Astrocyte (in vitro differentiated cells and primary cell): ENCODE measurements at places on chromosomes 7 and 10. TPM values are rescaled to one million over a fixed set of nuclear protein-coding genes. Genes with fewer than 3 reads are reported as not detected.

DNA sequence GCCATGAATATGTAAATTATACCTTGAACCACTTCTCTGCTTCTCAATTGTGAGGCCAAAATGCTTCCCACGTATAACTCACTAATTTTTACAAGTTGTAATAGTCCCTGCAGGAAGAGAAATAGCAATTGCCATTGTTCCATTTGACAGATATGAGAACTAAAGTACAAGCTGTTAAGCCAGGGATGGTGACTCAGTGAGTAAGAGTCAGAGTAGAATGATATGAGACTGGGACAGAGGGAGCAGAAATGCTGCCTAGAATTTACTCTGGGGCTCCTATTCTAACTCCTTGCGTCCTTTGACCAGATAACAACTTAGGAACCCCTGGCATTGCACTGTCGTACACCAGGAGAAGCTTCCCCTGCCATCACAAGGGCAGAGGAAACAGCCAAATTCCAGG lies 45.1 kb upstream of the SEPTIN7 start:
- DNase-seq: no peak

DNA sequence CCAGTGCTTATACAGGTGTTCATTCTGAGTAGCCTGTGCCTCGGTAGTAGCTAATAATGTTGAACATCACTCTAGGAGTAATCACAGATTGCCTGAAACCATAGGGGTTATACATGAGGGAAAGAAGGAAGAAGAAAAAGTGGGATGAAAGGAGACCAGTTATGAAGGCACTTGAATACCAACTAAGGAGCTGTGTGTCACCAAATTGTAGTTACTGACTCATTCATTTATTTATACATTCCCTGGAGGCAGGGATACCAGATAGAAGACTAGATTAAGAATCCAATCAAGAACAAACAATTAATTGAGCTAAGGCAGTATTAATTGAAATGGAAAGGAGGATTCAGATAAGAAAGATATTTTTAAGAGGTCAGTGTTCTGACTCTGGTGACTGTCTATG lies 129.6 kb upstream of the PRPS1L1 start:
- DNase-seq: no peak

DNA sequence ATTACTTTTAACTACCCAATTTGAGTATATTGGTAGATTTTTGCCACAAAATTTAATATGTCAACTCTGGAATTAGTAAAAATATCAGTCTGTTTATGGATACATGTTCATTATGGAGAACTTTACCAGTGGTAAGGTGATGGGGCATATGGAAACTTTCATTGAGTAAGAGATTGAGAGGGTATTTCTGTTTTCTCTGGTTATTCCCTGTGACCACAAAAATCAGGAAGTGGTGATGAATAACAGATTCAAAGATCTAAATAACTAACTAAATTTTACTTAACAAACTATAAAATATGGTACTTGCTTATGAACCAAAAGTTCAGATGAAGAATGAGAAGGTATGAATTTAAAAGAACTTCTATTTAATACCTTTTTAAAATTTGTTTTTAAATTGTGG lies 22.1 kb upstream of the STEAP4 start:
- no peak for DNase-seq

DNA sequence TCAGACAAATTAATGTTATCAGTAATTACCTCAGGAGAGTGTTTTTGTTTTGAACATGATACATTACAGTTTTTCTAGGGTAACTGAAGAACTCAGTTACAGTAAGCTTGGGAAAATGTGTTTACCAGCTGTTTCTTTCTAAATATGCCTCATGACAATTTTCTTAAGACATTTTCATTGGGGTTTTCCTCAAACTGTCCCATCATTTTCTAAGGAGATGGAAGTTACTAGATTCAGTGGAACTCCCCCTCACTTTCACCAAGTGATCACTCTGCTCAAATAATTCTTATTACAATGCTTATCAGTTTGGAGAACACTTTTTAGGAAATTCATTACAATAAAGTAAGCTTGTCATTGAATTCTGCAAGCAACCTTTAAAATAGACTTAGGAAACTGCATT lies 6.4 kb upstream of the SPAG6 start:
- no peak for DNase-seq

DNA sequence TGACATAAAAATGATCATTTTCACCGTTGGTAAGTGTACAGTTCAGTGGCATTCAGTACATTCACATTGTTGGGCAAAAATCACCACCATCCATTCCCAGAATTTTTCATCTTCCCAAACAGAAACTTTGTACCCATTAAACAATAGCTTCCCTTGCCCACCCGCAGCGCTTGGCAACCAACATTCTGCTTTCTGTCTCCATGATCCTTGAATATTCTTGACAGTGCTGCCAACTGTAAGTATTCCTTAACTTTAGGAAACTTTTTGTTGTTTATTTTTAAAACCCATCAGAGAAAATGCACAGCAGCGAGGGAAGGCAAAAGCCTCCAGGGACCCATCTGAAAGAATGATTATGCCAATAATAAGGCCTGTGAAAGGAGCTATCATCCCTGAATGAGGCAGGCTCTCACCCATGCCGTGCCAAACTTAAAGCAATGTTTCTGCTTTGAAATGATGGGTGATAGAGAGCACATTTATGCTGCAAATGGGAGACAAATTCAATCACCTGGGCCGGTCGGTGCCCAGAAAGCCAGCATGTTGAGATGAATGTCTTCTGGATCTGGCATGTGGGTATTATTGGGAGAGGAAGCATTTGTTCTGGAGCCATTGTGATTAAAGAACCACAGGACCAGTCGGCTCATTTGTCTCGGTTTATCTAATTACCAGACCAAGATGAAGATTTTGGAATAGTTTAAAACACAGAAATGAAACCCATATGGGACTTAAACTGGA lies 202.1 kb upstream of the NPVF start:
- no peak for DNase-seq

ZNF117 gene
- 6.7 and 10.2 TPM in 2 replicates for total RNA-seq

IDI2 gene
- total RNA-seq: not detected in 2 replicates

TRA2A gene
- 72.4 and 86.0 TPM in 2 replicates for total RNA-seq
